ENCODE measurements at places on chromosomes 11 and 22.

DNA sequence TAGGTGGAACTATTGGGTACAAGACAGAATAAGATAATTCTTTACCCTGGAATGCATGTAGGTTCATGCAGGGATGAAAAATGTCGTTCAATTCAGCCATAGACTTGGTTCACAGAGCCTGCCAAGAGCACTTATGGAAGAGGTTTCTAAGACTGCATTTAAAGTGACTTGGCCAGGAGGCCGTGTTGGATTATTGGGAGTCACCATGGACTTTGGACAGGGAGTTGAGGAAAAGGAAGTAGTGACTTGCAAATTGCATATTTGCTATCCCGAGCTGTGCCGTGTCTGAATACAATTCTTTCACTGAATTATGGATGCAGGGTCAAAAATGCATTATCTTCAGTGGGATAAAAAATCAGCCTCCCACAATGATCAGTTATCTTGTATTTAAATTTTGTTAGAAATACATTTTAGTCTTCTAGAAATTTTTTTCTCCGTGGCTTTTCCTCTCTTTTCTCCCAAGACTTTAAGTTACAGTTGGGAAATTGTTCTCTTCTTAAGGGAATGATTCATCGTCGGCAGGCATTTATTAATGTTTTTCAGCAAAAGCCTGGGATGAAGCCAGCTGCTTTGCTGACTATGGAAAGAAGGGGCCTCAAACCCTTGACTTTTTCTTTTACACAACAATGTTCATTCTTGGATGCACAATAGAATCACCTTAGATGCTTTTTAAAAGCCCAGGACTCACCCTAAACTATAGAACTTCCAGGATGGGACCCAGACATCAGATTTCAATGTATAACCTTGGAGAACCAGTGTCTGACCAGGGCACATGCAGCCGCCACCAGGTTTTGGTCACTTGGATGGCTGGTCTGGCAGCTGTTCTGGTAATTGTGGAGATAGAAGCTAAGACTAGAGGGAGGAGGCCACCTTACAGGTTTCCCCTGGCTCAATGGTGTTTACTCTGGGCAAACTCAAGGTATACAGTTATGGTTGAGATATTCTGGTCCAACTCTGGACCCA, 70.8 kb downstream of the FAT3 start:
- DNase-seq = no peak

GRCh38 chr11:111307472-111308108, 9.2 kb downstream of the POU2AF3 start:
- DNase-seq = no peak

- no peak for DNase-seq
Observed at GRCh38 chr22:48001101-48001500, 1238.7 kb downstream of the TBC1D22A start.

- no peak for DNase-seq
Observed at GRCh38 chr11:64040684-64041322, 5.1 kb downstream of the FLRT1 start.

DNA sequence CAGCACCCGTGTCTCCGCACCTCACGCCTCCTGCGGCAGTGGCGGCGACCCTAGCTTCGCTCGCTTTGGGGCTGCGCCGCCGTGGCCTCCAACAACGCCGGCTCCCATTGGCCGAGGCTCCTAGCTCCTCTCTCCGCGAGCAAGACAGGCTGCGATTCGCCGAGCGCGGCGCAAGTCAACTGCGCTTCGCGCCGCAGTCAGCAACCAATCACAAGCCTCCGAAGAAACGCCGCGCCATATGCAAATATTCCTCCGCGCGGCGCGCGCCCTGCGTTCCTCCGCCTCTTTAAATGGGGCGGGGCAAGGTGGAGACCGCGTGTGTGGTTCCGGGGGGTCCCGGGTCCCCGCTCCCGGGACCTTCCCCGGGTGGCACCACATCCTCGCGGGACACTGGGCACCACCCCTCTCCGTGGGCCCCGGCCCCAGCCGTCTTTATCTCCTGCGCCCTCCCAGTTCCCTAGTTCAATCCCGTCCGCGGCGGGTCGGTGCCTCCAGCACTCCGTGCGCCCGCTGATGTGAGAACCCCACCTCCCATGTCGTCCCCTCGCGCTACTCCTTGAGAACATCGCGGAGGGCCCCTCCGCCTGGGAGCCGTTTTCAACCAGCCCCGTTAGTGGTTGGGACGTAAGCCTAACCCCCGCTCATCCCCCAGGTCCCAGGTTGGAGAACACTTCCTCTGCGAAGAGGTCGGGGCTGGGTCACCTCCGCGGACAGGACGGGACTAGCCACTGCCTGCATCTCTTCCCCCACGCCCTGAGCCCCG, at the start of gene NAP1L4:
Gene NAP1L4, minus strand, starts transcription at position 96 of the 763 bp plus-strand sequence. CDS start 13,109 bp downstream, outside the sequence.
- DNase-seq = peak; percentile 92

GRCh38 chr11:30360741-30361140, 37.8 kb downstream of the ARL14EP start:
- no peak for DNase-seq

- DNase-seq = no peak
Observed at GRCh38 chr11:65401073-65401802, 14.8 kb downstream of the FRMD8 start.

DNA sequence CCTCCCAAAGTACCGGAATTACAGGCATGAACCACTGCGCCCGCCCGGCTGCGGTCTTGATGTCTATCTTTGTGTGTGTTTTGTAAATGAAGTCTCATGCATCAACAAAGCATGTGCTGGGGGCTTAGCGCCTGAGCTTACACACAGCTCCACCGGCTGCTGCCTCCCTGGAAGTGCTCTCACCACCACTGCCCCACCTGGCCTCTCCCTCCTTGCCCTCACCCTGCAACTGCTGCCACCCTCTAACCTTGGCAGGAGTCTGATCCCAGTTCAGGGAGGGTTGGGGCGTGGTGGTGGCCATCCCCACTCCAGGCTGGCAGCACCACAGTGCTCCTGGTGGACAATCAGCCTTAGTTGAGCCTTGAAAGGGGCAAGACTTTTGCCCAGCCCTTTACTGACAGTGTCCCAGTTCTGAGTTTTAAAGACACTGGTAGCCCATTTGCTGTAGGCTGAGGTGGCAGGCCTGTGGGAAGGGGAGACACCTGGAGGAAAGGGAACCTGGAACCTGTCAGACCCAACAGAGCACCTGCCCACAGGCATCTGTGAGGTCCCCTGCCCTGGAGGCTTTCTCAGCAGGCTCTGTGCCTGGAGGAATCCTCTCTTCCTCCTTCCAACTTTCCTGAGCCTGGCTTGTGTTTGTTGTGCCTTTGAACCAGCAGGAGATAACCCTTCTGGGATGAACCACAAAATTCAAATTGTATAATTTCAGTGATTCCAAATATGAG, 42.4 kb upstream of the WEE1 start:
- no peak for DNase-seq

- DNase-seq = no peak
Observed at GRCh38 chr11:28346209-28346608, 238.0 kb downstream of the METTL15 start.

DNA sequence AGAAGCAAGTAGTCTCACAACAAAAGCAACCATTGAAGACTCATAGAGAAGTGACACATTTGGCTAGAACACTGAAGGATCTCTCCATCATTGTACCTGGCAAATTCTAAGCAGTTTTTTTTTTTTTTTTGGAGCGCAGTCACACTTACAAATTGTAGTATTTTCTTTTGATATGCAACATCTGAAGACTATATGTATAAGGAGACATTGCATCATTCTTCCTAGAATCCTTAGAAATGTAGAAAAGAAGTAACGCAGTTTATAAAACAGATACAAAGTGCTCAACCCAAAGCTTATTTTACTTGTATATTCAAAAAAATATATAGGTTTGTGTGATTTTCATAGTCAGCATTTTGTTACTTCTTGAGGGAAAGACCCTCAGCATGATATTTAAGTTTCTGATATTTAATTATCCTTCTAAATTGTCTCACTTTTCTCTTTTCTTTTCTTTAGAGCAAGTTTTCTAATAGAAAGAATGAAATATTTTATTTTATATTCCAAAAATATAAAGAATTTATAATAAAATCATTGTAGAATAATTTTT, 20.0 kb downstream of the KDM4D start:
- no peak for DNase-seq

DNA sequence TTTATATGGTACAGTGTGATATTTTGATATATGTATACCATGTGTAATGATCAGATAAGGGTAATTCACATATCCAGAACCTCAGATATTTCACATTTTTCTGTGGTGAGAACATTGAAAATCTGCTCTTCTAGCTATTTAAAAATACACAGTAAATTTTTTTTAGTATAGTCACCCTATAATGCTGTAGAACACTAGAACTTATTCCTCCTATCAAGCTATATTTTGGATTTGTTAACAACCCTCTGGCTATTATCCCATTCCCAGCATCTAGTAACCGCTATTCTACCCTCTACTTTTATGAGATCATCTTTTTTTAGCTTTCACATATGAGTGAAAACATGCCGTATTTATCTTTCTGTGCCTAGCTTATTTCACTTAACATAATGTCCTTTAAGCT, 65.5 kb upstream of the SYT9 start:
- DNase-seq = no peak

- no peak for DNase-seq
Observed at GRCh38 chr22:40031766-40032470, 37.2 kb downstream of the FAM83F start.

GRCh38 chr11:46693597-46694012, 6.8 kb downstream of the ARHGAP1 start:
- no peak for DNase-seq

DNA sequence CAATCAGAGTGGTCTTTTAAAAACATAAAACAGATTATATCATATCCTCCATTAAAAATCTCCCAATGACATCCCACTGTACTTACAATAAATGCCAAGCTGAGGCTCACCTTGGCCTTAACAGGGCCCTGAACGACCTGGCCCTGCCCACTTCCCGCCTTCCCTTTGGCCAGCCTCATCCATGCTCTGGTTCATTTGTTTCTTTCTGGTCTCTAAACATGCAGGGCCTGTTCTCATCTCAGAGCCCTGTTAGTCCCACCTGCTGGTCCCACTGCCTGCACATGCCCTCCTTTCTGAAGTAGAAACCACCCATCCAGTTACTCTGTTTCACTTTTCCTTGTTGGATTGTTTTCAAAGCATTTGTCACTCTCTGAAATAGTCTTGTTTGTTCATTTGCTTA, 227.4 kb downstream of the INSC start:
- DNase-seq = no peak

DNA sequence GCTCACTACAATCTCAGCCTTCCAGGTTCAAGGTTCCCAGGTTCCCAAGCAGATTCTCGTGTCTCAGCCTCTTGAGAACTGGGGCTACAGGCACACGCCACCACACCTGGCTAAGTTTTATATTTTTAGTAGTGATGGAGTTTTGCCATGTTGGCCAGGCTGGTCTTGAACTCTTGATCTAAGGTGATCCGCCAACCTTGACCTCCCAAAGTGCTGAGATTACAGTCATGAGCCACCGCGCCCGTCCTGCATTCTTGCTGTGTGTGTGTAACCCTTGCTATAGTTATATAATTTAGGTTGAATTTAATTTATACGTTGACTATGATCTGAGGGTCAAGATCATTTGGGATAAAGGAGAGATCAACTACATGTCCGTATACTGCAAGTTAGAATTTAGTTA, 29.3 kb upstream of the ROBO3 start:
- no peak for DNase-seq

- DNase-seq = no peak
Observed at GRCh38 chr11:44784436-44784760, 57.6 kb downstream of the TSPAN18 start.

DNA sequence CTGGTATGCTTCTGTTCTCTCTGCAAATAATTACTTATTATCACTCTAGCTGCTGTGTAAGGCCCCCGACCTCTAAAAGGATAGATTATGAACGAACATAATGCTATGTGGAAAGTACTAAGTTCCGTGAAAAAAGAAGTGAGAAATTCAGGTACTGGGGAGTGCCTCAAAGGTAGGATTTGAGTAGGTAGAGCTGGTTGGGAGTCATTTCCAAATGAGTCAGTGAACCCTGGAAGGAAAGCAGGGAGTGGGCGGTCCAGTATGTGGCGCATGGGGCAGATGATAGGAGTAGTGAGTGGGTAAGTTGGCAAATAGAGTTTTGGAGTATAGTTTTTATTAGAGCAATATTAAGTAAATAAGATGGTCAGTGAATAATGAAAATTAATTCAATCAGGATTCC, 2.4 kb downstream of the ZC3H12C start:
- DNase-seq = no peak

DNA sequence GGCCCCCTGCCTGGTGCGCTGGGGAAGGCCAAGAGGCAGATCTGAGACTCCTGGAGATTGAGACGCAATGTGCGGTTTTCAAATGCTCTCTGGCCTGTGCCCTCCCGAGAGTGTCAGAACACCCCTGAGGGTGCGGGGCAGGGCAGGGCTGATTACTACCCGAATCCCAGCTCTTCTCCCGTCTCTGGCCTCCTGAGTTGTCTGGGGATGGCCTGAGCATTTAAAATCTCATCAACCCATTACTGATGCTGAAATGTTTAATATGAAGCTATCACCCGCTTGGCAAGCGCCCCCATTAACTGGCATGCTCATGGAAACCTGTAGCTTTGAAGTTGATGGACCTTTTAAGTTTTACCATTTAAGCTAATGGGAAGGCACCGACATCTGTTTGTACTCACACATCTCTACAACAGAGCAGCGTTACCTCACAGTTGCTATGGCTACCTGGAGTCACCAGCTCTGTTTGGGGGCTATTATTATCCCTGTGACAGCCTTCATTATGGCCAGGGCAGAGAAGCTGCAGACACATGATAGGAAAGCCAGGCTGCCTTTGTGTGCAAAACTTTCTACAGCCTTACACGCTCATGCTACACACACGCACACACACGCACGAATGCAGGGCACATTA, 3.6 kb upstream of the MB start:
- no peak for DNase-seq

- no peak for DNase-seq
Observed at GRCh38 chr11:72918851-72919250, 104.6 kb downstream of the ATG16L2 start.

DNA sequence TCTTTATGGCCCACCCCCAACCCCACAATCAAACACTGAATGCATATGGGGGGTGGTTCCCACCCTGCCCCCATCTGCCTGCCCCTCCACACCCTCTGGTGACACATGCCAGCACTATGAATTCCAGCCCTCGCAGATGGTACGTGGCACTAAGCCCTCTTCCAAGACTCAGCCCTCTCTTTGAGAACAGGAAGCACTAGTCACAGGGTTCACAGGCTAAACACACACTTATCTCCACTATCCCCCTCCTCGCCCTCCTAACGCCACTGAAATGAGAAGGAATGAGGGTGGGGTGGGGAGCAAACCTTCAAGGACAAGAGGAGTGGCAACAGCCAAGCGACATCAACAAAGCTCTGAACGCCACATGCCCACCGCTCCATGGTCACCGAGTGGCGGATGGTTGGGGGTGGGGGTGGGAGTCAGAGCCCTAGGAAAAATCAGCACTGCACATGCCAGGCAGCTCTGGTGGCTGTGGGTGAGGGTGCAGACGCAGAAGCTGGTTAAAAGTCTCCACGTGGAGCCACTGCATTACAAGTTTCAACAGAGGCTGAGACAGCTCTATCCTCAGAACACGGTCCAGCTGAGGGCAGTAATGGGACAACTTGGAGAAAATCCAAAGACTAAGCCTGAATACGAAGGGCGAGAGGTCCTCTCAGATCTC, 33.6 kb downstream of the TMEM184B start:
- DNase-seq = no peak

- no peak for DNase-seq
Observed at GRCh38 chr22:19734837-19735382, 11.6 kb downstream of the GP1BB start.
